ENCODE measurements at places on chromosomes 3 and 15.

GRCh38 chr3:41907330-41908073, 54.4 kb downstream of the ULK4 start:
- DNase-seq = no peak

DNA sequence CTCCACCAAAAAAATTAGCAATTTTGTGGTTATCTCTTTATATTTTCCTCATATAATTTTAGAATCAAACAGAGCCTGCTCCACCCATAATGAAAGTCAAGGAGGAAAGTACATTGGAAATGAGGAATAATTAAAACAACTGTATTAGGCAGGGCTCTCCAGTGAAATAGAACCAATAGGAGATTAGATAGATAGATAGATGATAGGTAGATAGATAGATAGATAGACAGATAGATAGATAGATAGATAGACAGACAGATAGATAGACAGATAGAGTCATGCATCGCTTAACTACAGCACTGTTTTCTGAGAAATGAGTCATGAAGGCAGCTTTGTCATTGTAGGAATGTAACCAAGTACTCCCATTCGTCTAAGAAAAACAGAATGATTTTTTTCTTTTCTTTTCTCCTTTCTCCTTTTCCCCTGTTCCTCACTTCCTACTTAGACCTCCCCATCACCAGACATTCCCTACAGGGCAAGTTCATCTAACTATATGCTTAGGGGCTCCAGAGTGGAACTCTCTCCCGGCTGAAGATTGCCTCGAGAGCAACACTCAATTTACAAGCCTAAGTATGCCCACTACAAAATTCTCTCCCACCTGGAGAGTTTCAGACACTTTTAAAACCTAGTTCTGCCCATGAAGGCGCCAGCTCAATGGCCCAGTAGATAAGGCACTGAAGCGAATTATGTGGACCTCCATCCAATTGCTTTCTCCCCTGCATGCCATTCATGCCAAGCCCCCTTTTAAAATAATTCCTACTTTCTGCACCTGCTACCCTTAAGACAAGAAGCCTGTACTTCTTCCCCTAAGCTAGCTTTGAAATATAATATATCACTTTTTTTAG, 53.3 kb upstream of the LIPC start:
- no peak for DNase-seq

- DNase-seq = no peak
These were observed 178.6 kb upstream of the LYSMD4 start for GRCh38 chr15:99911816-99912215.

- no peak for DNase-seq
These were observed 26.4 kb downstream of the MKRN2 start for GRCh38 chr3:12583280-12583679.

DNA sequence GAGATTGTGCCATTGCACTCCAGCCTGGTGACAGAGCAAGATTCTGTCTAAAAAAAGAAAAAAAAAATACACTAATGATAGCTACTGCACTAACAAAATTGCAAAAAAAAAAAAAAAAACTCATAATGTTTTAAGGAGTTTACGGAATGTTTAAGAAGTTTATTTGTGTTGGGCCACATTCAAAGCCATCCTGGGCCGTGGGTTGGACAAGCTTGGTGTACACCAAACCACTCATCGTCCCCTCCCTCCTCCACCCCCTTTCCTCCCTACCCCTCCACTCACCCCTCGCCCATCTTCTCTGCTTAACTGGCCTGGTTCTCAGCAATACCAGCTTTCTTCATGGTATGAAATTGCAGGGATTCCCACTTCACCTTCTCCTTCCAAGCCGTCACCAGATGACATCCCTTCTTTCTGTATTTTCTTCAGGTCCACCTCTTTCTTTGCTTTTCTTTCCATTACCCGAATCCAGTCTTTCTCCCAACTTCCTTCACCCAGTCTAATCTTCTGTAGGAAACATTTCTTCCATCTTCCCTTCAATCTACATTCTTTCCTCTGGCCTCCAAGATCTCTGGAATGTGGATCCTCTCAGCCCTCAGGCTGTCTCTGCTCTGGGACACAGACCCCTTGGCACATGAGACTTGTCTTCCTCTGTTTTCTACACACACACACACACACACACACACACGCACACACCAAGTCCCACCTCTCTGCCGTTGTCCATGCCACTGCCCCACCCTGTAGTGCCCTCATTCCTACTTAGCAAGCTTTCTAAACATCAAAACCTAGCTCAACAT, 3.5 kb upstream of the MESP1 start:
- DNase-seq = no peak

- DNase-seq = no peak
These were observed 19.6 kb upstream of the IGSF10 start for GRCh38 chr3:151480492-151480891.

DNA sequence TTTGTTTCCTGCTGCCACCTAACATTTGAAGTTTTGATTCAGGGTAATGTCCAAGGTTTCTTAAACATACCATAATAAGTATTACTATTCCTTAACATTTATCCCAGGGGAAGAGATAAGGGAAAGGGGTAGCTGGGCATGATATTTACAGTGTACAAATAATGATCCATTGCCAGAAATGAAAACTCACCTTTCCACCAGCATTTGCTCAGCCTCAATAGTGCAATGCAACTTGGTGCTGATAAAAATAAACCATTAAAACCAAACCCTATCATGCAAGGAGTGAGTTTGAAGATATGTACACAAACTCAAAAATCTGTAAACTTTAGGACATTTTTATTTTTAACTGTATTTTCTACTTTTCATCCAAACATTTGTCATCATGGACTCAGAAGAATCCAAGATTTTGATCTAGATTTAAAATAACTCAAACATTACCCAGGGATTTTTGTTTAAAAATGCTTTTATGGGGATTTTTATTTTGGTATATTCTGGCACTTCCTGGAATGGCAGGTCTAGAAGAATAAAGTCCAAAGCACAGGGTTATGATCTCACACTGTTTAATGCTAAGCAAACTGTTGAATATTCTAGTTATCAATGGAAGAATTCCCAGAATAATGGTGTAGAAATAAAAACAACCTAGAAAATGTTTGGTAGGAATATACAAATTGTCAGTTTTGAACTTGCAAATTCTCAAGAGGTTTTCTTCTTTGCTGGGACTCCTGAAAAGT, 32.5 kb upstream of the SLC2A2 start:
- no peak for DNase-seq

Measured in activated CD4-positive, alpha-beta T cell treated with anti-CD3 and anti-CD28 coated beads for 4 hours (primary cell).